ENCODE measurements at places on chromosomes 7 and 10. TPM values are rescaled to one million over a fixed set of nuclear protein-coding genes. Genes with fewer than 3 reads are reported as not detected.

DNA sequence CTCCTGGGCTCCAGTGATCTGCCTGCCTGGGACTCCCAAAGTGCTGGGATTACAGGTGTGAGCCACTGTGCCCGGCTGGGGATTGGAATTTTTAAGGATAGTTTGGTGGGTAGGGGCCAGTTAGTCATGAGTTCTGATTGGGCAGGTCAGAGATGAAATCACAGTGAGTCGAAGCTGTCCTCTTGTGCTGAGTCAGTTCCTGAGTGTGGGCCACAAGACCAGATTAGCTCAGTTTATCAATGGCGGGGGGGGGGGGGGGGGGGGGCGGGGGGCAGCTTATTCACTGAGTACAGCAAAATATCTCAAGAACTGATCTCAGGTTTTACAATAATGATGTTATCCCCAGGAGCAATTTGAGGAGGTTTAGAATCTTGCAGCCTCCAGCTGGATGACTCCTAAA, 11.6 kb upstream of the ERCC6 start:
- H3K4me3 ChIP-seq, result no peak overlapping the region
- no peaks in the 10 kb centered on the region for H3K36me3 ChIP-seq
- DNase-seq, result no peak
- no peak overlapping the region for H3K27ac ChIP-seq
- H3K27me3 ChIP-seq, result no peaks in the 10 kb centered on the region

- DNase-seq, result no peak
- peak overlapping the region; percentile 70 for H3K27ac ChIP-seq
Observed at GRCh38 chr10:80196950-80197315, 8.4 kb downstream of the ANXA11 start.

DNA sequence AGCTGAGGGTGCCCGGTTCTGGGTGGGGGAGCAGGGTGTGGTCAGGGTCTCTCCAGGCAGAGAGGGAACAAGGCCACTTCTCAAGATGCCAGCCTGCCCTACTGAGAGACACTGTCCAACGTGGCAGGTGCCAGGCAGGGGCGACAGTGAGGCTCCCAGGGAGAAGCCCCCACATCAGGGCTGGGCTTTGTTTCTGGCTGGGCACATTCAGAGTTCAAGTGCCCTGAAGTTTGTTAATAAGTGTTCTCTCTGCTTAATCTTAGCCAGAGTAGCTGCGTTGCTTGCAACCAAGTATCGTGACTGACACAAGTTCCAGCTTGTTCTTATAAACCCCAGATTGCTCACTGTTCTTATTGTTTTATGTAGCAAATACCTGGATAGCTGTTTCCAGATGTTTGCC, 21.8 kb downstream of the FOXL3 start:
- H3K27ac ChIP-seq, result no peak overlapping the region
- H3K36me3 ChIP-seq, result no peaks in the 10 kb centered on the region
- no peak overlapping the region for H3K4me3 ChIP-seq
- H3K4me1 ChIP-seq, result no peaks in the 10 kb centered on the region

DNA sequence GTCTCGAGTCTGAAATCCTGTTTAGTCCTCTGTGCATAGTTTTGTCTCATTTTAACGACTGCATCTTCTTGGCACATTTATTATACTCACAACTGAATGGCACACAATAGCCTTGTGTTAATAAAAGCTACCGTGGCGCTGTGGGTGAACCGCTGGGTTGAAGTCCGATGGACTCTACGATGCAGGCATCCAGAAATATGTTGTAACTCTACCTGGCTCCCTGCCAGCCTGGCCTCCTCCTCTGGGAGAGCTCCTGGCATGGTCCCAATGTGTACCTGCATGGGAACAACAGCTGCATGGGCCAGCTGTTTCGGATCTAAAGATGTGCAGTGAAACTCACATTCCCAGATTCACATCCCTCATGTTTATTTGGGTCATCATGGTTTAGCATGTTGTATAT, 3.7 kb upstream of the DPYSL4 start:
- no peak for DNase-seq
- no peak overlapping the region for H3K27ac ChIP-seq
- H3K4me1 ChIP-seq, result peaks cover 21% of the 10 kb centered on the region
- H3K36me3 ChIP-seq, result no peaks in the 10 kb centered on the region
- peaks cover 7% of the 10 kb centered on the region for H3K27me3 ChIP-seq

DNA sequence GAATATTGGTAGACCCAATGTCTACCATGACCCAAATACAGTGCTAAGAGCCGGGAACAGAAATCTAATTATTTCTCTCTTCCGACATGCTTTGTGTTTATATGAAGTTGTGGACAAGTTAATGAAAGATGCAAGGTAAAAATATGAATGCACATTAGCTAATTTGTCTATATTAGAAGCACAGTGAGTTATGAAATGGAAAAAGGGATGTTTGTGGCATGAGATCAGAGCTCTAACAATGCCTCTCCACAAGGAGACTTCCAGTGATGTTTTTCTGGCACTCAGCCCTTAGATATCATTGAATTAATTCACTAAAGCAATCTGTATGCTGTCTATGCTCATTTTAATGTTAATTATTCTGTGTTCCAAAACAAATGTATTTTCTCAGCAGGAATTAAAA, 897.2 kb downstream of the CNTNAP2 start:
- no peaks in the 10 kb centered on the region for H3K36me3 ChIP-seq

DNA sequence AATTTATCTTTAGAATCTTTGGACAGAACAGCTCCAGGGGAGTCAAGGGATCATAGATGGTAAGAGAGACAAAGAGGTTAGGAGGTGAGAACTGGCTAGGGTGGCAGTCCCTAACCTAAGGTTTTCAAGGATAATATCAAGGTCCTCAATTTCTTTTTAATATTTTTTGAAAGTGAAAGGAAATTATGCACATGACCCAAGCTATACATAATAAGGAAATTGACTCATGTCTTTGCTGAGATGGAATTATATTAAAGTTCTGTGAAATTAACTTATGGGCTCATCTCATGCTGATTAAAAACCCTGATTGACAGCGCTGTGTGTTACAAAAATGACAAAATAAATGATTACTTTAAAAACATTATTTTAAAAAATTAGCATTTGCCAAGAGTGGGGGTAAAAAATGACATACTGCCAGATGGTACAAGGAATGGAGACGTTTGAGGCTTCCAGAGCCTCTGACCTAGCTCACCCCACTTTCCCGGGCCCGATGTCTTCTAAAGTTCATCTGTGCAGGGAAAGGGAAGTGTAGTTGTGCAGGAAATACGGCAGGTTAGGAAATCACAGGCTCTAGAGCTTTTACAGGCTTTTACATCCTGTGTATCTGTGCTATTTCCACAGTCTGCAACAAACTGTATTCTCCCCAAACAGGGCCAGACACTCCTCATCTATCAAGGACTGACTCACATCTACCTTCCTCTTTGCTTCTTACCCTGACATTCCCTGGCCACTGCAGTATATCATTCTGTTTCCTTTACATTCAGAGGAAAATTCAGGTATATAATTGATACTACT, 185.6 kb upstream of the PRSS58 start:
- H3K27me3 ChIP-seq, result no peaks in the 10 kb centered on the region
- no peaks in the 10 kb centered on the region for H3K4me1 ChIP-seq
- no peak overlapping the region for H3K4me3 ChIP-seq
- no peak overlapping the region for H3K27ac ChIP-seq
- no peaks in the 10 kb centered on the region for H3K36me3 ChIP-seq

DNA sequence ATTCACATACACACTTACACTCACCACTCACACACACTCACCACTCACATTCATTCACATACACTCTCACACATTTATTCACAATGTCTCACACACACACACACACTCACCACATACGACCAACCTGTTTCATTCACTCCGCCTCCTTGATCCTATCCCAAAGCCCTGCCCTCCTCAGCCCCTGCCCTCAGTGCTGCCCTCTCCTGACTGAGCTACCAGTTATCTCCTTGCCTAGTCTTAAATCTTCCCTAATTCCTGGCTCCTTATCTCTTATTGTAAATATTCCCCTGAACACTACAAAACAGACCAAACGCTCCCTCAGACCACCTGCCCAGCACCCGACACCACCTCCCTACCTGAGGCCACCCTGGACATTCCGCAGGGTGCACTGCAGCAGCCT, 26.1 kb upstream of the C10orf120 start:
- no peaks in the 10 kb centered on the region for H3K27me3 ChIP-seq
- DNase-seq, result no peak
- no peaks in the 10 kb centered on the region for H3K4me1 ChIP-seq
- H3K36me3 ChIP-seq, result no peaks in the 10 kb centered on the region
- no peak overlapping the region for H3K4me3 ChIP-seq

DNA sequence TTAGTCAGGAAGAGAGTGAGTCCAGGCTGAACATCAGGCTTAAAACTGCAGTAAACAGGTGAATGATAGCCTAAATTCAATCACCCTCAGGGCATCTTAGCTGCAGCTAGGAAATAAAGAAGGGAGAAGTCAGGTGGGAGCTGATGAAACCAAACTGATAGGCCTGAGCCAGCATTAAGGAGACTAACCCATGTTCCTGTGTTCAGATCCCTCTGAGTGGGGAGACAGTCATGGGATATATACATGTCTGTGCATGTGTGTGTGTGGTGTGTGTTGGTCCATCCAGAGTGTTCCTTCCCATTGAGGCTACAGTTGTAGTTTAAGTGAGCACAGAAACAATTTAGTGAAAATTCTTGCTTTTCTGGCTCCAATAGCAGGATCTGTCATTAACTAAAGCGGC, 480.9 kb downstream of the PHTF2 start:
- no peaks in the 10 kb centered on the region for H3K27me3 ChIP-seq
- no peaks in the 10 kb centered on the region for H3K4me1 ChIP-seq
- H3K27ac ChIP-seq, result no peak overlapping the region
- H3K36me3 ChIP-seq, result no peaks in the 10 kb centered on the region

DNA sequence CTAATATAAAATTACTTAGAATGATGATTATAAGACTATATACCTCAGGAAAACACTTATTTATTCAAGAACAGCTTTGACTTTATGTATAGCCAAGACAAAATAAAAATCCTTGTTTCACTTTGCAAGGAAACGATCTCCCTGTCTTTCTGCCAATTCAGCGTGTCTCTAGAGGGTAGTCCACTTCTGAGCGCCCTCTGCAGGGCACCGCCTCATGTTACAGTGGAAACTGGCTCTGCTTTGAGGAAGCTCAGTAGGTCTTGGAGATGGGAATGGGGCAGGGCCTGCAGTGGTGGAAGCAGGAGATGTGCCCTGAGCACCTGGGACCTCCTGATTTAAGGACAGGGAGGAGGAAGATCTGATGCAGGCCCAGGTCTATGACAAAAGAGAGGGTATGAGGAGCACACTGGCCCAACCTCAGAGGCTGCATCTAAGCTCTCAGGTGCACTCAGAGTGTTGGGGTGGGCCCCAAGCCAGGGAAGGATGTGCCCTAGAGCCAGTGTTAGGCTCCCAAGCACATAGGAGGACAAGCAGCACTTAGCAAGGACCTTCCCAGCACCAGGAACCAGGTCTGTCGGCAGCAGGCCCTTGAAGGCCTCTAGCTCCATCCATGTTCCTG, 481.0 kb downstream of the TNS3 start:
- no peak for DNase-seq
- no peaks in the 10 kb centered on the region for H3K27me3 ChIP-seq
- no peaks in the 10 kb centered on the region for H3K36me3 ChIP-seq
- no peaks in the 10 kb centered on the region for H3K4me1 ChIP-seq

DNA sequence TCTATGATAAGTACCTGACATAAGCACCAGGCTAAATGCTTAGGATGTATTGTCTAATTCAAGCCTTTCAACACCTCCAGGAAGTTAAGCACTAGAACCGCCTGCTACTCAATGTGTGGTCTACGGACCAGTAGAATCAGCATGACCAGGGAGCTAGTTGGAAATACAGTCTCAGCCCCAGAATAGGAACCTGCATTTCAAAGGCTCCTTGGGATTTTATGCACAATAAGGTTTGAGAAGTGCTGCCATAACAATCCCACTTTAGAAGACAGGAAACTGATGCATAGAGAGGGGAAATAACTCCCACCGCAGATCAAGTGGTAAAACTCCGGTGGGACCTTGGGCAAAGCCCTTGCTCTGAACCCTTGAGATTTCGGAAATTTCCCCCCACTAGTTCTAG, 8.8 kb upstream of the DUSP5 start:
- no peaks in the 10 kb centered on the region for H3K27me3 ChIP-seq
- H3K4me3 ChIP-seq, result no peak overlapping the region
- DNase-seq, result no peak
- no peaks in the 10 kb centered on the region for H3K4me1 ChIP-seq

- H3K36me3 ChIP-seq, result no peaks in the 10 kb centered on the region
- H3K4me3 ChIP-seq, result no peak overlapping the region
- H3K4me1 ChIP-seq, result no peaks in the 10 kb centered on the region
- no peaks in the 10 kb centered on the region for H3K27me3 ChIP-seq
Observed at GRCh38 chr10:122852261-122852660, 6.6 kb upstream of the CUZD1 start.

DNA sequence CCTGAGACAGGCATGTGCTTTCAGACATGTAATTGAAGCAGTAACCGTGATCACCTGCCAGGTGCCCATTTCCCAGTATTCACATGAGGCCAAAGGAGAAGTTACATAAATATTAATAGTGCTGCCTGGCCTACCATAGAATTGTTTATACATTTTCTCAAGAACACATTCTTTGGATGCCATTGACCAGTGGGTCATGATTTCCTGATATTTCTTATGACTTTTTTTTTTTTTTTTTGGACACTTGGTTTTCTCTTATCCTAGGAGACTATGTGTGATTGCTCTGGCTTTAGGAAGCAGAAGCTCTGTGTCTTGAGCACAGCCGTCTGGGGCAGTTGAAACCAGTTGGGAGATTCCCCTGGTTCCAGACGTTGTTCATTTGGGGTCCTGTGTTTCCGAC, 143.9 kb upstream of the NPS start:
- DNase-seq, result no peak
- no peak overlapping the region for H3K4me3 ChIP-seq
- no peak overlapping the region for H3K27ac ChIP-seq
- no peaks in the 10 kb centered on the region for H3K27me3 ChIP-seq
- H3K36me3 ChIP-seq, result no peaks in the 10 kb centered on the region
- H3K4me1 ChIP-seq, result peaks cover 4% of the 10 kb centered on the region

DNA sequence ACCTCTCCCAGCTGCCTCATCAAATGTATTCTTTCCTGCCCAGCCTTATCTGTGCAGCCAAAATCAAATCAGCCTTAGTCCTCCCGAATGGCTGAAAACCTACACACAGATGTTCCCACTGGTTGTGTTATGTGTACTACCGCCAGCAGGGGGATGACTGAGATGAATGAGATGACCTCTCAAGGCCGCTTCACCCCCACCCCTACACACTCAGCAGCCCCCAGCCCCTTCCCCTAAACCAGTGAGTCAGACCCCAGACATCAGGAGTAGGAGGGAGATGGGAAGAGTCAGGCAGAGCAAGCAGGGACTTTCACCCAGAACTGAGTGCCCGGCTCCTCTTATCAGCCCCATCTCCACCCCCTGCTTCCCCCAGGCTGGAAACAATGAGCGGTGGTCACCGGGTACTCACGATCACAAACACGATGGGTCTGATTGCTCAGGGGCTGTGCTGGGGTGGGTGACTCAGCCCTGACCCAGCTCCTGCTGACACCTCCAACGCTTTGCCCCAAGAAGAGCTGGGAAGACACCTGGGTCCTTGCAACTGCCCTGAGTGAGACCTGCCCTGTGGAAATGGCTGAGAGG, 6.5 kb upstream of the C10orf105 start:
- H3K4me1 ChIP-seq, result peaks cover 46% of the 10 kb centered on the region
- no peak overlapping the region for H3K4me3 ChIP-seq
- H3K36me3 ChIP-seq, result no peaks in the 10 kb centered on the region

GPR85 gene
- not detected for total RNA-seq

FKBP6 gene
- not detected for total RNA-seq

ZNF467 gene
- total RNA-seq, result 13.3 TPM

TDRD1 gene
- not detected for total RNA-seq
